ENCODE measurements at places on chromosomes 3 and 15. TPM values are rescaled to one million over a fixed set of nuclear protein-coding genes. Genes with fewer than 3 reads are reported as not detected.

SEMA6D gene
- 3.8 TPM for total RNA-seq

SLC28A1 gene
- total RNA-seq = 0.23 TPM

DNA sequence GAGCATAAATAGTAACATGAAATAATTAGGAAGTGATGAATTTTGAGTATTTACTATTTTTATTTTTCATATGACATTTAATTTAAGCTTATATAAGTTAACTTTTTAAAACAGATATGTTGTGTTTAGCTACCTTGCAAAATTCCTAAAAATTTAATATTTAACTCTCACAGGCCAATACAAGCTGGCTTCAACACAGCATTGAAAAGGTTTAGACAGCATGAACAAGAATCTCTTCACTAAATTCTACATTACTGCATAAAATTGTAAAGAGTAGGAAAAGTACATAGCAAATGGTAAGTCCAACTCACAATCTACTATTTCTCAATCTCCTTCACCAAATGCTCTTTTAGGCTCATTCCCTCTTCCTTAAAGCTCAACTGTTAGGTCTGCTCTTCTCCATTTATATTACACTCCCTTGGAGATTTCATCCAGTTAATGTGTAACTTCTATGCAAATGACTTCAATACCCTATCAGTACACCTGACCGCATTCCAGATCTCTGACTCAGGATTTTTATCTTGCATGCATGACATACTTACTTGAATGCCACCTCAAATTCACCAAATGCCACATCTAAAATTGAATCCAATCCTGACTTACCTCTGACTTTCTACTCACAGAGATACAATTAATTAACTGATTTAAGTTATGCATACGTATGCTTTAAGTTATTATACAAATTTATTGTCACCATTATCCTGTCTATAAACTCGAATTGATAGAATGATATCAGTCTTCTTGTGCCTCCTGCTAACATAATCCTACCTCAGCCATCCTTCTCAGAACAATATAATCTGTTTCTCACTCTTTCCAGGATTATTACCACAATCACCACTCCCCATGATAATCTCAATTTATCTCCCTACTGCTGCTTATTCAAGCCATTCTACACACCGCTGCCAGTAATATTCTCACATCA is 127.0 kb downstream of the STAG1 start:
- H3K27me3 ChIP-seq = no peaks in the 10 kb centered on the region
- H3K4me3 ChIP-seq = no peak overlapping the region
- no peak overlapping the region for H3K27ac ChIP-seq
- H3K4me1 ChIP-seq = peaks cover 35% of the 10 kb centered on the region

GRCh38 chr3:88113311-88114162 is 36.2 kb upstream of the C3orf38 start:
- H3K27me3 ChIP-seq = no peaks in the 10 kb centered on the region
- H3K27ac ChIP-seq = no peak overlapping the region
- H3K36me3 ChIP-seq = peaks cover 23% of the 10 kb centered on the region
- H3K4me1 ChIP-seq = no peaks in the 10 kb centered on the region
- H3K4me3 ChIP-seq = no peak overlapping the region

- H3K27me3 ChIP-seq = no peaks in the 10 kb centered on the region
- H3K4me1 ChIP-seq = no peaks in the 10 kb centered on the region
- no peak overlapping the region for H3K27ac ChIP-seq
- DNase-seq = no peak
- H3K4me3 ChIP-seq = no peak overlapping the region
These were observed 115.9 kb downstream of the DCLK3 start for GRCh38 chr3:36648241-36649034.

DNA sequence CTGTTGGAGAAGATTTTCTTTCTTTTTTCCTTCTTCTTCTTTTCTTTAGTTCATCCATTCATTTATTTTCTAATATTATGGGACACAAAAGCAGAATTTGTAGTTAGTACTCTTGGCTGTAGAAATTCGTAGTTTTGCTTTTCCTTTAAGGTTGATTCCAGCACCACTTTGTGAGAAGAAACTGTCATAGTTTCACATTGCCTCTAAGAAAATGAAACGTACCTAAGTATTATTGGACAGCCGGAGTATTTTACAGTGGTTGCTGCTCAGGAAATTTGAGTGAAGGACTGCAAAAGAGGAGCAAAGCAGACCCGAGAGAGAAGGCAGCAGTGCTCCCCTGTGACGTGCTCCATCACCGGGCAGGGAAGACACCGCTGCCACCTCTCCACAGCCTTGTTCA is 48.1 kb downstream of the PLCL2 start:
- no peaks in the 10 kb centered on the region for H3K36me3 ChIP-seq
- H3K27me3 ChIP-seq = no peaks in the 10 kb centered on the region
- peaks cover 26% of the 10 kb centered on the region for H3K4me1 ChIP-seq

- H3K4me3 ChIP-seq = no peak overlapping the region
- H3K27ac ChIP-seq = no peak overlapping the region
- no peaks in the 10 kb centered on the region for H3K36me3 ChIP-seq
- DNase-seq = no peak
These were observed 465.1 kb upstream of the PDZRN3 start for GRCh38 chr3:74089814-74090213.

- H3K27me3 ChIP-seq = no peaks in the 10 kb centered on the region
- H3K27ac ChIP-seq = no peak overlapping the region
- no peak overlapping the region for H3K4me3 ChIP-seq
- H3K4me1 ChIP-seq = no peaks in the 10 kb centered on the region
- DNase-seq = no peak
These were observed 355.9 kb downstream of the RSL24D1 start for GRCh38 chr15:54840621-54841398.

Data from esophagus muscularis mucosa (tissue), 4 donors.